Iris pigment epithelial cell (primary cell): ENCODE measurements at places on chromosomes 11 and 22.

GRCh38 chr11:44456544-44457300, 108.7 kb upstream of the CD82 start:
- DNase-seq: no peak

DNA sequence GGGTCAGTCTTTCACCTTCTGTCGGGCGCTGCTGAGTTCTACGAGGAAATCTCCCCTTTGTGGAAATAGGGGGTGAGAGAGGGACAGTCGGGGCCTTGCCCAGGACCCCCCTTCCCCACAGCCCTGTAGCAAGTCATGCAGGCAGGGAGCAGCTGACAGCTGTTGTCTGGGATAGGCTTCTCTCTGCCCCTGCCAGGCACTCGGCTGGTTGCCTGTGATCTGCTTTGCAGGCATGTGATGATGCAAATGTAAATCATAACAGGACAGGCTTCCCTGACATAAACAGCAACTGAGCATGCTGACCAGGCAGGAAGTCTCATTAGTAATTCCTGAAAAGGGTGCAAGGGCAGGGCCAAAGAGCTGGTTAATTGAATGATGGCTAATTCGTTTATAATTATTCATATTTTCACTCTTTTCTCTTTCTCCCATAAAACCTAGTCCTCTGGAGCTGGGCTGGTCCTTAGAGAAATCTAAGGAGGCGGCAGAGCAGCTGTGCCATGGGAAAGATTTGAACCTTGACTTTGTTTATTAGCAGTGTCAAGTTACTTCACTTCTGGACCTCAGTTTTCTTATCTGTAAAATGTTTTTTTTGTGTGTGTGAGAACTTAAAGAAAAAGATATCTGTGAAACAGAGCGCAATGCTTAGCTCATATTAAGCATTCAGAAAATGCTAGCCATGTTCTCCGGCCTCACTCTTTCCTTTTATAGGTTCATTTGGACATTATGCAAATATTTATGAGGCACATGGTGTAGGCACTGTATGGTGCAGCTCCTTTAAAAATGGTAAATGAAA, 129.7 kb downstream of the LDLRAD3 start:
- peak; percentile 95 for DNase-seq

DNA sequence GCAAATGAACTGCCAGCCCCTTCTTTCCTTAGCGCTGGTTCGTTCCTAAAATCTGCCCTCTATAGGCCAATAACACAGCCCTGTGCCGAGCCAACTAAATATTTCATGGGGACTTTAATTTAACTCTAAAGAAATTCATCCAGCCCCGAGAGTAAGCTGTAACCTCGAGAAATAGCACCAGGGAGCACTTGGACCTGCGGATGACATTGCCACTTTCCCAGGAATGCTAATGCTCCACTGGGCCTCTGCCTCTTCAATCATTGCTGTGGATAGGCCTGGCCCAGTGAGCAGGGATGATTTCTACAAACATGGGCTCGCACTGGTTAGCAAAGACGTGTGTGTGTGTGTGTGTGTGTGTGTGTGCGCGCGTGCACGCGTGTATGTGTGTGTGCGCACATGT, 95.3 kb upstream of the TBCEL start:
- no peak for DNase-seq

GRCh38 chr11:14619603-14620531, 23.7 kb upstream of the PDE3B start:
- DNase-seq: peak; percentile 11

DNA sequence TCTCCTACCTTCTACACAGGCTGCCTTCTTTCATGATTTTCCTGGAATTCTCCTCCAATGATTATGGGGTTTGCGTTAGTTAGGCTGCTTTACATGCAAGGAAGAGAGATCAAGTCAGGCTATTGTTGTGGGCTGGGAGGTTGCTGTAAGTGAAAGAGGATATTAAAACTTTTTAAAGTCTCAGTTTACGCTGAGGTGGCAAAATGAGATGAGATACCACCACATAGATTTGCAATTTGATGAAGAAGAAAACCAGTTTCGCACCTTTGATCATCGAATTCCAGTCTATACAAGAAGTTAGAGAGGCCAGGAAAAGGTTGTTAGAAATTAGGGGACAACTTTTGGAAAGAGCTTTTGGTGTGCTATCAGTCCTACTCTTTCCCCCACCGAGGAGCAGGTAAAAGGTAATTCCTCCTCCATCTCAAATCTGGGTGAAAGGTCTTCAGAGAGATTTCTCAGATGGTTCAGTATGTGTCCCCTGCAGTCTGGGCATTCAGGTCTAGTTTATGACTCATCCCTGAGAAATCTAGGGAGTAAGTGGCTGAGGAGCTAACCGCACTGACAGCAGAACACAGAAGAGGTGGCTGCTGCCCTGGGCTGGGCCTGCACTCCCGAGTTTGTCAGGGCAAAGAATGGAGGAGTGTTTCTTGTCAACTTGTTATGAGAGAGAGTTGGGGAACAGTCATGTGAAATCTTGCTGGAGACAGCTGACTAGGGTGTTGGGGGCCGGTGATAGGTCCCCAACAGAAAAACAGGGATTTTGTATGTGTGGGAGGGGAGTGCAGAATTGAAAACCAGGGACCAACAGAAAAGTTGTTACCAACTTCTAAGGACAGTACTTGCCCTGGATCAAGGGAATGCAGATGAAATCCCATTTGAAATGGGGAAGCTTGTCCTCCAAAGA, 34.7 kb downstream of the CCDC83 start:
- peak; percentile 81 for DNase-seq

GRCh38 chr11:63877658-63878241, 38.8 kb downstream of the MARK2 start:
- DNase-seq: no peak
